Right cardiac atrium (tissue), 5 donors: ENCODE measurements at places on chromosomes 3 and 15. TPM values are rescaled to one million over a fixed set of nuclear protein-coding genes. Genes with fewer than 3 reads are reported as not detected.

The SYNPR gene
- 8.2 TPM for total RNA-seq

The SPATA12 gene
- not detected for total RNA-seq

The SNX22 gene
- total RNA-seq: 114 TPM

The PAQR5 gene
- 0.42 TPM for total RNA-seq

- no peak for DNase-seq
Measured at GRCh38 chr3:61381745-61382392, 130.6 kb upstream of the FHIT start.

GRCh38 chr3:67875338-67875737 lies 220.9 kb upstream of the SUCLG2 start:
- DNase-seq: no peak

- peak; percentile 11 for DNase-seq
Measured at GRCh38 chr15:74784426-74785193, 2.7 kb downstream of the CSK start.

DNA sequence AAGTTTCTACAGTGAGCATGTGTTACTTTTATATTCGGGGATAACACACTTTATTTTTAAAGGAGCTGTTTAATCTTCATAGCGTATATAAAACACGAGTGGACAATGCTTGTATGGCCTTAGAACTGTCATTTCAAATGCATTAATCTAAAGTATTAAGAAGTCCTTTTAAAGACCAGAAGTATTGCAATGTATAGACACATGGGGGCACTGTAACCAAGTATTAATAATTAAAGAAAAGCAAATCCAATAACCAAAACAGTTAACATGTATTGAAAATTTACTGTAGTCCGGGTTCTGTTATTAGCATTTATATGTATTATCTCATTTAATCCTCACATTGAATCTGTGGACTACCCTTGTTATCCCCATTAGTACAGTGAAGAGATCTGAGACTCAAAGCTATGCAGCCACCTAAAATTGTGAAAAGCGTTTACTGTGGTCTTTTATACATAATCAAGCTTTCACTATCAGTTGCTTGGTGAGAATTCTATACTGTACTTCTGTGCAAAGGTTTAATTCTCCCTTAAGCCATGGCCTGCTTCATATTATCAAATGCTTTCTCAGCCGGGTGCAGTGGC lies 10.1 kb downstream of the ARL14 start:
- no peak for DNase-seq

GRCh38 chr3:139746481-139746880 lies 68.7 kb upstream of the NMNAT3 start:
- no peak for DNase-seq
